Stimulated activated CD8-positive, alpha-beta memory T cell treated with anti-CD3 and anti-CD28 coated beads, Interleukin-15, amount 100 ng/mL, for 48 hours (primary cell): ENCODE measurements at places on chromosomes 11 and 22.

DNA sequence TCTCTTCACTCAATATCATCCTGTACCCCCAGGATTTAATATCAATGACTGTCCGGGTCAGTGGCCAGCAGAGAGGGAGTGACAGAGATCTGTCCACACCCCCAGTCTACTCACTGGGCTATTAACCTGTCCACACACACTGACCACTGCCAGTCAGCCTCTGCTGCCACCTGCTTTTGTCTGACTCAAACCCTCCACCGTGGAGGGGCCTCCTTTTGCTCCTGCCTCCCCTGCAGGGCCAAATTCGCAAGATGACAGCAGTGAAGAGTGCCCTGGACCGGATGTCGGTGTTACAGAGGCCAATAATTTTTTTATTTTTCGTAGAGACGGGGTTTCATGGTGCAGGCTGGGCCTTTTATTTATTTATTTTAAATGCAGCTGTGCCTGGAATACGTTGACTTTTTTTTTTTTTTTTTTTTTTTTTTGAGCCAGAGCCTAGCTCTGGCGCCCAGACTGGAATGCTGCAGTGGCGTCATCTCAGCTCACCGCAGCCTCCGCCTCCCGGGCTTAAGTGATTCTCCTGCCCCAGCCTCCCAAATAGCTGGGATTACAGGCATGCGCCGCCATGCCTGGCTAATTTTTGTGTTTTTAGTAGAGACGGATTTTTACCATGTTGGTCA lies 5.1 kb downstream of the PDXP start:
- DNase-seq, result no peak

DNA sequence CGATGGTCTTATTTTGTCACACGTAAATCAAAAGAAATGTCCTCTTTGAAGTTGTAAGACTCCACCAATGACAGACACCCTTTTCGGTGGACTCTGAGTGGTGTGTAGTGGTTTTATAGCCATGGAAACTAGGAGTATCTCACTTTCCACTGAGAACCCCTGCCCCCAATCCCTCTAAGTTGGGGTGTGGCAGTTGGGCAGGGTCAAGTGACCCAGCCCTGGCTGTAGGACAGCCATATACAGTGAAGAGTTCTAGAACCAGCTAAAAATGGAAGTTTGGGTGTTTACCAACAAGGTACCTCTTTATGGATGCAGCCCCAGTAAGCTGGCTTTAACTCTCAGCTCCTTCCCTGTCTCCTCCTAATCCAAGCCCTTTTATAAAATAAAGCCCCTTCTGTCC lies 5.2 kb downstream of the C22orf31 start:
- DNase-seq, result no peak

GRCh38 chr11:18768472-18768901 lies 23.1 kb downstream of the PTPN5 start:
- DNase-seq, result no peak

- DNase-seq, result no peak
Measured at GRCh38 chr11:119414321-119414720, 8.7 kb downstream of the THY1 start.

DNA sequence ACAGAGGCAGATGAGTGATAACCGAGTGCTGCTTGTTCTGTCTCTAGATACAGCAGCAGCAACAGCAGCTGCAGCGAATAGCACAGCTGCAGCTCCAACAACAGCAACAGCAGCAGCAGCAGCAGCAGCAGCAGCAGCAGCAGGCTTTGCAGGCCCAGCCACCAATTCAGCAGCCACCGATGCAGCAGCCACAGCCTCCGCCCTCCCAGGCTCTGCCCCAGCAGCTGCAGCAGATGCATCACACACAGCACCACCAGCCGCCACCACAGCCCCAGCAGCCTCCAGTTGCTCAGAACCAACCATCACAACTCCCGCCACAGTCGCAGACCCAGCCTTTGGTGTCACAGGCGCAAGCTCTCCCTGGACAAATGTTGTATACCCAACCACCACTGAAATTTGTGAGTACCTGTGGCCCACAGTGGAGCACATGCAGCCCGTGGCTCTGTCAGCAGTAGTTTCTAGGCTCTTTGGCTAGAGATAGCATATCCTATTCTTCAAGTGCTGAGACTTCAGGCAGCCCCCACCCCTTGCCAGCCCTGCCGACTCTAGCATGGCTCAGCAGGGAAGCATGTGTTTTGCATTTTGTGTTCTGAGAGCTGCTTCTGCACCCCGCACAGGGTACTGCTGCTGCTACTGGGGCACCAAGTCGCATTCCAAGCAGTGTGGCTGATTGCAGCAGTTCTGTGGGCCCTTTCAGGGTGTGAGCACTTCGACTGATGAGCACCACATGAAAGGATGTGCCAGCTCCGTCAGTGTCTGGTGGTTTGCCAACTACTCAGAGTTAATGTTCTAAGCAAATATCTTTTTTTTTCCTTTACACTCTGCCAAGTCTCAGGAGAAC lies 59.2 kb downstream of the MED15 start:
- DNase-seq, result no peak

DNA sequence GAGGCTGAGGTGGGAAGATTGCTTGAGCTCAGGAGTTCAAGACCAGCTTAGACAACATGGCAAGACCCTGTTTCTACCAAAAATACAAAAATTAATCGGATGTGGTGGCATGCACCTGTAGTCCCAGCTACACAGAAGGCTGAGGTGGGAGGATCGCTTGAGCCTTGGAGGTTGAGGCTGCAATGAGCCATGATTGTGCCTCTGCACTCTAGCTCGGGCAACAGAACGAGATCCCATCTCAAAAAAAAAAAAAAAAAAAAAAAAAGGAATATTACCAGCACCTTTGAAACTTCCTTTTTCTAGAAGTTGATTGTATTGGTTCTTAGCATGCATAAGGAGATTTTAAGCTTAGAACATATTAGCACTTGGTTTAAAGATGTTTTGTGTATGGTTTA lies 11.4 kb downstream of the CRKL start:
- no peak for DNase-seq

DNA sequence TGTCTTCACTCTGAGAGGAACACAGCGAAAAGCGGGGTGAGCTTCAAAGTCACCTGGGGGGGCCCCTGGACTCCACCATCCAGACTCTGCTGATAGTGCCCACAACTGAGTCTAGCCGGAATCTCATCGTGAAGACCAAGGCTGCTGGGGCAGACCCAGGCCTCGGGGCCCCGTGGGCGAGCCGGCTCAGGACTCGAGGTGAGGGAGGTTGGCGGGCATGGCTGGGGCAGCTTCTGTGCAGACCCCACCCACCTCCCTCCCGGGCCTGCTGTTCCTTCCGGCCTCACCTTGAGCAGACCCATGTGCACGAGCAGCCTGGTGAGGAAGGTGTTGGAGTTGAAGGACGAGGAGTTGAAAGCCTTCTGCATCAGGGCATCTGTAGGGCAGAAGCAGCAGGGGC lies 8.7 kb upstream of the CHADL start:
- no peak for DNase-seq
